ENCODE measurements at places on chromosomes 4 and X. TPM values are rescaled to one million over a fixed set of nuclear protein-coding genes. Genes with fewer than 3 reads are reported as not detected.

The MED28 gene
- 21.4 TPM for total RNA-seq

The COX7B2 gene
- total RNA-seq, result not detected

The GYPA gene
- not detected for total RNA-seq

The PRSS12 gene
- total RNA-seq, result not detected

The CLDN24 gene
- not detected for total RNA-seq

The GYPE gene
- total RNA-seq, result 0.49 TPM

The F8A2 gene
- total RNA-seq, result not detected

The YTHDC1 gene
- 40.4 TPM for total RNA-seq

The KLKB1 gene
- total RNA-seq, result not detected

The TAF7L gene
- total RNA-seq, result 1.2 TPM

The CPE gene
- total RNA-seq, result 1.2 TPM

The GLRA2 gene
- not detected for total RNA-seq

The TEX13D gene
- not detected for total RNA-seq

The KCNIP4 gene
- not detected for total RNA-seq

The GIMD1 gene
- not detected for total RNA-seq

The GLOD5 gene
- total RNA-seq, result not detected

The MAGEB10 gene
- not detected for total RNA-seq

The NR3C2 gene
- total RNA-seq, result 7.6 TPM

The BEX1 gene
- 0.20 TPM for total RNA-seq

The PIGA gene
- total RNA-seq, result 10.9 TPM

The CORIN gene
- total RNA-seq, result 0.56 TPM

The PDCL2 gene
- total RNA-seq, result not detected

The H2BW2 gene
- not detected for total RNA-seq

The CPZ gene
- total RNA-seq, result not detected

The ADRA2C gene
- not detected for total RNA-seq

The TSPAN7 gene
- total RNA-seq, result 13.5 TPM

The SGMS2 gene
- 78.6 TPM for total RNA-seq

The SPANXC gene
- not detected for total RNA-seq

The HMGB3 gene
- 33.2 TPM for total RNA-seq

The STS gene
- 2.3 TPM for total RNA-seq

The NMU gene
- 0.20 TPM for total RNA-seq

The NPFFR2 gene
- not detected for total RNA-seq

The KIT gene
- total RNA-seq, result 41.7 TPM

The HSFX1 gene
- 0.40 TPM for total RNA-seq

The NLRP2B gene
- total RNA-seq, result not detected

Data from pulmonary artery endothelial cell (primary cell).